ENCODE measurements at places on chromosomes 2 and 18. TPM values are rescaled to one million over a fixed set of nuclear protein-coding genes. Genes with fewer than 3 reads are reported as not detected.

Gene LIMS4
- 2.5 TPM for total RNA-seq

Gene STPG4
- not detected for total RNA-seq

Gene TMEM163
- not detected for total RNA-seq

Gene LOXHD1
- total RNA-seq, result not detected

Gene PARD6G
- total RNA-seq, result 0.39 TPM

Gene COL4A4
- 11.4 TPM for total RNA-seq

Gene FAP
- 10.1 TPM for total RNA-seq

Gene ALLC
- not detected for total RNA-seq

Gene MAPRE3
- total RNA-seq, result 51.4 TPM

GRCh38 chr2:17981936-17982335 lies 103.5 kb downstream of the KCNS3 start:
- H3K4me1 ChIP-seq, result peaks cover 14% of the 10 kb centered on the region
- no peak overlapping the region for H3K27ac ChIP-seq
- no peaks in the 10 kb centered on the region for H3K36me3 ChIP-seq

- DNase-seq, result no peak
- no peaks in the 10 kb centered on the region for H3K4me1 ChIP-seq
- H3K27ac ChIP-seq, result no peak overlapping the region
- H3K4me3 ChIP-seq, result no peak overlapping the region
- H3K36me3 ChIP-seq, result no peaks in the 10 kb centered on the region
Measured at GRCh38 chr2:229205704-229206103, 65.4 kb downstream of the PID1 start.

DNA sequence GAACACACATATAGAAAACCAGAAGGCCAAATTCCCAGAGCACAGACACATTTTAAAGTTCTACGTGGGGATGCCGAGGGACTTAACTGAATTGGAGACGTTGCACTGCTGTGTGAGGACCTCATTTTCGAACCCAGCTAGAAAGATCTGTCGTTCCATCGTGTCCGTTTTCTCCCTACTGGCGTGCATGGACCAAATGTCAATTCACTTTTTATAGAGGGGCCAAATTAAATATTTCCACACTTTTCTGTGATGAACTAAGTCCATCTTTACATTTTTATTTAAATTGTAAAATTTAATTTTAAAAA lies 692 bp upstream of the TSHZ1 start:
- peaks cover 50% of the 10 kb centered on the region for H3K4me1 ChIP-seq
- H3K27ac ChIP-seq, result peak overlapping the region; percentile 95
- H3K27me3 ChIP-seq, result no peaks in the 10 kb centered on the region
- H3K4me3 ChIP-seq, result peak overlapping the region; percentile 97
- H3K36me3 ChIP-seq, result no peaks in the 10 kb centered on the region
- DNase-seq, result no peak

DNA sequence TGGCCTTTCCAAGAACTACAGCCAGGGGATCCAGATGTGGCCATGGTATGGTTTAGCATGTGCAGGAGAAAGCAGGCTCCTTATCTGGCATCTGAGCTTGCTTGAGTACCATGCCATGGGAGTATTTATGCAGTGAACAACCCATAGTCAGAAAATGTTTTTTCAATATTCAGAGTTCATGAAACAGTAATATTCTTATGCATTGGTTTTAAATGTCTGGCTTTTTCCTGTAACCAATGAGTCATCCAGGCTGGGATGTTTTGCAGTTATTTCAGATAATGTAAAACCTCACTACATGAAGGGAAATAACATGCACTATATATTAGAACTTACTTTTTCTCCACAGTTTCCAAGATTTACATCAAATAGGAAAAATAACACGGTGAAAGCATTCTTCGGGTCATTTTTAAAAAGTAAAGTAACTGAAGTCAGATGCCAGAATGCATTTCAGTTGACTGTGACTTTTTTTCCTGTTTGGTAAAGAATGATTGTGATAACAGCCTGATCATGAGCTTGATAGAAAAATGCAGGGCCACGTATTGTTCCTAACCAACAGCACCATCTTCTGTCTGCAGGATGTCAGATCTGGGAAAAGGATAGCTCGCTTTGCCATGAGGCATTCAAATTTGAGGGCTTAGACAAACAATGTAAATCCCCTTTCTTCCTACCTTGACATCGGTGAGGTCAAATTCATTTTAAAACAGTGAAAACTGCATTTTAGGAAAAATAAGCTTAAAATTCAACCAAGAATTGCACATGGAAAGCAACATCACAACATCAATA lies 152.8 kb downstream of the DSC3 start:
- H3K36me3 ChIP-seq, result no peaks in the 10 kb centered on the region
- no peak overlapping the region for H3K27ac ChIP-seq
- no peak overlapping the region for H3K4me3 ChIP-seq
- no peaks in the 10 kb centered on the region for H3K27me3 ChIP-seq
- H3K4me1 ChIP-seq, result no peaks in the 10 kb centered on the region

DNA sequence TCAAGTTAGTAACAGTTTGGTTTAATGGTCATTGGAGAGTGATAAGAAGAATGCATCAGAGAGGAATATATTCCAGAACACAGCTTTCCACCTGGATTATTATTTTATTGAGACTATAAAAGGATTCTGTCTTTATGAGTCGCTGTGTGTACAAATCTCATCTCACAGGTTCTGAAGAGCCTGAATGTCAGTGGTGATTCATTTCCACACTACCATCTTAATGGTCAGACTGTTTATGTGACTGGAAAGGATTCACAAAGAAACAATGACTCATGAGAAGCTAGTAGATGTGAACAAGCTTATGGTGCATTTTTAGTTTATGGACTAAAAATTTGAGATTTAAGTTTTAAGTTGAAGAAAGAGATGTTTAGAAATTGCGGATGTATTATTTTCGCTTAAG lies 685.4 kb upstream of the NRXN1 start:
- no peak for DNase-seq
- H3K27me3 ChIP-seq, result no peaks in the 10 kb centered on the region
- H3K36me3 ChIP-seq, result no peaks in the 10 kb centered on the region
- H3K27ac ChIP-seq, result no peak overlapping the region
- H3K4me1 ChIP-seq, result no peaks in the 10 kb centered on the region

DNA sequence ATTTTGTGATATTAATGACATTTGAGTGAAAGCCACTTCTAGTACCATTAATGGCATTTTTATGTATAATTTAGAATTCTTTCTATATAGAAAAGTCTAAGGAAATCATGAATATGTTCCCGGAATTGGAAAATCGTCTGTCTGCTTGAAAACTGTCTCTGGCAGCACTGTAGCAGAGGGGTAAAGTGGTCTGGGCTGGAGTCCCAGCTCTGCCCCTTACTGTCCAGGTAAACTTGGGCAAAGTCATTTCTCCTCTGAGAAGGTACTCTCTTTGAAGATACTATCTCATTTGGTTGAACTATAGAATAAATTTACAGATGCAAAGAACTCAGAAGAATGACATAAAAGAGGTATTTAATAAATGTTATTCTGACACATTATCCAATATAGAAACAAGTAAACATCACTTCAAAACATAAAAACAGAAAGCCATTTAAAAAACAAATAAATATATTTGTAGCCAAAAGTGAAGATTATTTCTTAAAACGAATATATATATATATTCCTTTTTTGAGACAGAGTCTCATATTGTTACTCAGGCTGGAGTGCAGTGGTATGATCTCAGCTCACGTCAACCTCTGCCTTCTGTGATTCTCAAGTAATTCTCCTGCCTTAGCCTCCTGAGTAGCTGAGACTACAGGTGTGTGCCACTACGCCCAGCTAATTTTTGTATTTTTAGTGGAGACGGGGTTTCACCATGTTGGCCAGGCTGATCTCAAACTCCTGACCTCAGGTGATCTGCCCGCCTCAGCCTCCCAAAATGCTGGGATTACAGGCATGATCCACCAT lies 149.8 kb upstream of the ITGA4 start:
- H3K4me3 ChIP-seq, result no peak overlapping the region
- H3K27me3 ChIP-seq, result no peaks in the 10 kb centered on the region
- no peaks in the 10 kb centered on the region for H3K4me1 ChIP-seq
- no peaks in the 10 kb centered on the region for H3K36me3 ChIP-seq
- no peak overlapping the region for H3K27ac ChIP-seq

DNA sequence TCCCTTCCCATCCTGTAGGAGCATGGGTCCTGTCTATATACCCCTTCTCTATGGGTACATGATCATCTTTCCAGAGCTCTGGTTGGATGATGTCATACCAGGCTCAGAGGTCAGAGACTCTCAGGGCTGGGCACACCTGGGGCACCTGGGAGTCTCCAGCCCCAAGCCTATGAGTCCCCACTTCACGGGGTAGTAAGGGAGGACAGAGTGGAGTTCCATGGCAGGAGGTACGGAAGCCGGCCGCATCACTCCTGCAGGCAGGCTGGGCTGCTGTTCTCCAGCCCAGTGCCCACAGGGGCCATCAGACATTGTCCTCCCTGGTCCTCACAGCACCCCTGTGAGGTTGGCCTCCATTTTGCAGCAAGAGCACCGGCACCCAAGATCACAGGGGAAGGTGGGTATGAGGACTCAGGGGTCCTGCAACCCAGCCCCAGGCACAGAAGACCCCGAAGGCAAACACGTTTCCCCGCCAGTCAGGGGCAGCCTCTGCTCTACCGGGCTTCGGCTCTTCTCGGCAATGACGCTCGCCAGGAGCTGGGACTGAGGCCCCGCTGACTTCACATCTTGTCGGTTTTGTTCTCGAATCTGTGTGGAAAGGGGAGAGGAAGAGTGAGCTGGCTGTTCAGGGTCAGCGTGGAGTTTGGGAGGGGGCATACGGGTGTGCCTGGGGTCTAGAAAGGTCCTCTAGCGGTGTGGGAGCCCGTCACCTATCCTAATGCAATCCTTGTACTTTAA lies 91.5 kb downstream of the ADD2 start:
- no peaks in the 10 kb centered on the region for H3K4me1 ChIP-seq
- no peak for DNase-seq
- H3K4me3 ChIP-seq, result no peak overlapping the region
- H3K27me3 ChIP-seq, result no peaks in the 10 kb centered on the region
- no peak overlapping the region for H3K27ac ChIP-seq

DNA sequence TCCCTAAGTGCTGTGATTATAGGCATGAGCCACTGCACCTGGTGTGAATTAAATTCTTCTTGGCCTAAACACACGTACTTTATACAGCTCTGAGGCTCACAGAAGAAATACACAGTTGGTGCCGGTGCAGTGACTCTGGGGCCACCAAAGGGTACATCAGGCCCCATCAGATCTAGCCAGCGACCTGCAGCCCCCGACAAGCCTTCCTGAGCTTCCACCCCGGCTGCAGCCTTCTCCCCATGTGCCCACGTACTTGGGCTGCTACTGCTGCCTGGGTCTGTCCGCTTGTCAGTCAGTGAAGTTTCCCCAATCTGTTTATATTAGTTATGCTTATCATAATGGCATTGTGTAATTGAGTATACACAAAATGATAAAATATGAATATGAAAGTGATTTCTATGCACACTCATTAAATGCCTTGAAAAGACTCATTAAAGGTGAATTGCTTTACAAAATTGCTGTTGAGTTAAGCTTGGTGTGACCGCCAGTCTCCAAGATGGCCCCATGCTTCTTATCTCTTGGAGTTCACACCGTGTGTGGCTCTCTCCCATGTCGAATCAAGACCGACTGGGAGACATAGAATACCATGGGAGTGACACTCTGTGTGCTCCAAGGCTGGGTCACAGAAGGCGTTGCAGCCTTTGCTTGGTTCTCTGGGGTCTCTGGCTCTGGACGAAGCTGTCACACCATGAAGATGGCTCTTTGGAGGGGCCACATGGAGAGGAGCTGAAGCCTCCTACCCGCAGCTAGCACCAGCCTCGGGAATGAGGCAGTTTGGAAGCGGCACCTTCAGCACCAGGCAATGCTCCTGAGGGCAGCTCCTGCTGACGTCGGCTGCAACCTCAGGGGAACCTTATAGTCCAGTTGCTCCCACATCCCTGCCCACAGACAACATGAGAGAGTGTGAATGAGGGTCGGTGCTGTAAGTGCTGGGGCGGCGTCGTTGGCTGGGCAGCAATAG lies 29.2 kb upstream of the HPCAL1 start:
- H3K4me3 ChIP-seq, result no peak overlapping the region
- DNase-seq, result no peak

DNA sequence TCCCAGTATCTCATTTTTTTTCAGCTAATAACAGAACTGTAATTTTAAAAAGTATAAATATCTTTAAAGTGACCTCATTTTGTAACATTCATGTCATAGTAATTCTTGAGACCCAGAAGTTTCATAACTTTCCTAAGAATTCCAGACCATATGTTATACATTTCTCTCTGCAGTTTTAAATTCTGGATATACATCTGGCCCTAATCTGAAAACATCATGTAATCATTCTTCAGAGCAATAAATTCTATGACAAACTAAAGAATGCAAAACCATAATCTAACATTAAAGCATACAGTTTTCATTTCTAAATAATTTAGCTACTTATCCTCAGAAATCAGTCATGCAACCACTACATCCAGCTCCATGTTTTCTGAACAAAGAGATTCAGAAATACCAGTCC lies 198.3 kb upstream of the SLC35G4 start:
- no peaks in the 10 kb centered on the region for H3K27me3 ChIP-seq
- no peaks in the 10 kb centered on the region for H3K36me3 ChIP-seq

GRCh38 chr2:72121153-72121552 lies 26.5 kb downstream of the CYP26B1 start:
- H3K27me3 ChIP-seq, result no peaks in the 10 kb centered on the region
- no peaks in the 10 kb centered on the region for H3K4me1 ChIP-seq
- H3K4me3 ChIP-seq, result no peak overlapping the region
- H3K36me3 ChIP-seq, result no peaks in the 10 kb centered on the region

DNA sequence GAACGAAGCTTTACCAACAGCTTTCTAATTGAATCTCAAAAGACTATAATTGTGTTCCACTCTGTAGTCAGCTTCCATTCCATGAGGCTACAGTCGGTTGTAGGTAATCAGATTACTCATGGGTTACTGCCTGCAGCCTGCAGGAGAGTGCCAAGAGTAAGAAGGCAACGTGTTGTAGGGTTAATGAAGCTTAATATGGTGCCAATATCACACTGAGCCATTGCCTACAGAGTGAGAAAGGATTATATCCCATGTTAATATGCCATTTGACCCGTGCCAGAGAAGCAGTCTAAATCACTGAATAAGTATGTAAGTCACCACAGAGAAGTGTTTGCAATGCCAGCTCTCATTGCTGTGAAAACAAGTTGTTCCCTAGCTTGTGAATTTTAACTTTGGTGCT lies 734.5 kb upstream of the ACVR2A start:
- H3K27me3 ChIP-seq, result no peaks in the 10 kb centered on the region
- no peak overlapping the region for H3K4me3 ChIP-seq
- no peaks in the 10 kb centered on the region for H3K36me3 ChIP-seq

DNA sequence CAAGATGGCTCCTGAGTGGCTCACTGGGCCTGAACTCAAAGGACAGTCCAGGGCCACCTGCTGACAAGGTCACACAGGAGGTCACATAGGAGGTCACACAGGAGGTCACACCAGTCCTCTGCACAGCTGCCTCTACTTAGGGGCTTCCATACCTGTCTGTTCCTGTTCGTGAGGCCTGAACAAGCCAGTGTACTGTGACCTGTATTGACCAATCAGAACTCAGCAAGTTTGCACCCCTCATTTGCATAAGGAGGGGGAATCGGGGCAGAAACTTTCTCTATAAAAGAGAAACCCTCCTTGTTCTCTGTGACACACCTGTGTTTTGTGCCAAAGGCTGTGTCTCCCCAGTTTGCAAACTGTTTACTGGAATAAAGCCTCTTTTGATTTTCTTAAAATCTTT lies 478.9 kb downstream of the EIPR1 start:
- H3K27me3 ChIP-seq, result no peaks in the 10 kb centered on the region
- no peak overlapping the region for H3K27ac ChIP-seq

All from gastrocnemius medialis (tissue), 4 donors.